Cardiac muscle cell (in vitro differentiated cells and primary cell): ENCODE measurements at places on chromosomes 16 and 17.
A peak's percentile ranks its signal among the peaks of the same experiment; 100 is the strongest.

DNA sequence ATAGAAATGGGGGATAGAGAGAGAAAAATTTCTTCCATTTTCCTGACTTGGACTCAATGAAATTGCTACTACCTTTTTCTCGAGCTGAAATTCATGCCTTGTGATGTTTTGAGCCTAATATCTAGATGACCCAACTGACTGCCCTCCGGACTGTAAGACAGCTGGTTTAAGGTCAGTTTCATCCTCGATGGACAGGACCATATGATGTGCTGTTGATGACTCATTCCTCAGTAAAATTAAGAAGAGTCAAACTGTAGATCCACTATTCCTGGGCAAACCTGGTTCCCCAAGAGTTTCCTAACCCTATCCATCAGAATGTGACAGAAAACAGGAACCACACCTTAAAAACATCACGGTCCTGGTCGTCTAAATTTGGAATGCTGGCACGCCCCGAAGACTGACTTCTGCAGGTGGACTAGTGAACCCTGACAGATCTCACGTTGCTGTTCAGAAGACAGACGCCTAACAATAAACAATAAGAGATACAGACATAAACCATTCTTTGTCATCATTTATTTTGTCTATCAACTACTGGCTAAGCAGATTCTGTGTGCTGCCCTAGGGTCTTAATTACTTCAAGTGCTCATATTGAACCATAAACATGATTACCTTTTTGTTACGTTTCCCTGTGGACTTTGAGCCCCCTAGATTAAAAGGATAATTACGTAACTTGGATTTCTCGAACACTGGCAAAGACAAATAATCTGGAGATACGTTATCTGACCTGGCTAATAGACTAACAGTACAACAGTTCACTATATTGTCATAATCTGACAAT lies 45.1 kb upstream of the NOS2 start:
- no peaks in the 10 kb centered on the region for H3K36me3 ChIP-seq
- no peak overlapping the region for H3K4me3 ChIP-seq
- H3K27ac ChIP-seq: no peak overlapping the region
- no peaks in the 10 kb centered on the region for H3K4me1 ChIP-seq
- no peaks in the 10 kb centered on the region for H3K27me3 ChIP-seq
- no peak for DNase-seq

DNA sequence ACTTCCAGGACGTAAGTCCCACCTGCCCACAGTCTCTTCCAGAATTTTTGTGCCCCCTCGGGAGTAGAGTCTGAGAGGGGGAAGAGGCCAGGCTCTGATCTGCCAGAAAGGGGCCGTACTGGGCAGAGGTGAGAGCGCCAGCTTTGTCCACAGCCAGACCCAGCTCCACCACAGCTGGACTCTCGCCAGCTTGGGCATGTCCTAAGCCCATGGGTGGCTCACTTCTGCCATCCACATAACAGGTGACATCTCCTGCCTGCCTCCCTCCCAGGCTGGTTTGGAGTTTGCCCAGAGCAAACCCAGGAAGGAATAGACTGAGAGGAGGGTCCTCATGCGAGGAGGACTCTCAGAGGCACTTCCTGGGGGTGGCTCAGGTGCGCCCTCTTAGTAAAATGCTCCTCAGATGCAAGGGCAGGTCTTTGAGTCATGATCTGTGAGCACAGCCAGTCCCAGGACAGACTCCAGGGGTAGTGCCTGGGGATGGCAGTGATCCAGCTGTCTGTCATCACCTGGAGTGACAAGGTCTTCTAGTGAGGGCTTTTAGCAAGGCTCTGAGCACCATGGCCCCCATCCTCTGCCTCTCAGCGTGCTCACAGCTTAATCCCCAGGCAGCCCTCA lies 89.2 kb downstream of the AMFR start:
- H3K36me3 ChIP-seq: no peaks in the 10 kb centered on the region
- no peak overlapping the region for H3K27ac ChIP-seq
- no peak overlapping the region for H3K4me3 ChIP-seq
- DNase-seq: peak; percentile 4
- peaks cover 11% of the 10 kb centered on the region for H3K4me1 ChIP-seq

DNA sequence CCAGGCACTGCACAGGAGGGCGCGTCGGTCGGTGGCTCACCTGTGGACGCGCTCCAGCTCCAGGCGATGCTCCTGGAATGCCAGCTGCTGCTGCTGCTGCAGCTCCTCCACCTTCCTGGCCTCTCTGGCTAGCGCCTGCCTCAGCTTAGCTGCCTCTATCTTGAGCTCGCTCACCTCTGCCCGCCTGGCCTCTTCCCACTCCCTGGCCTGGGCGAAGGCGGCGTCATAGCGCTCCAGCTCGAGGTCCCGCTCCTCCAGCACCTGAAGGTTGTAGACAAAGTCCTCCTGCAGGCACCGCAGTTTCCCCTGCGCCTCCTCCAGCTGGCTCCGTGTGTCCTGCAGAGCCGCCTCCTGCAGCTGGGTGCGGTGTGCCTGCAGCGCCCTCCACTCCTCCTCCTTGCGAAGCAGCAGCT lies 11.1 kb downstream of the CCDC57 start:
- DNase-seq: no peak
- no peaks in the 10 kb centered on the region for H3K4me1 ChIP-seq
- no peaks in the 10 kb centered on the region for H3K27me3 ChIP-seq
- H3K4me3 ChIP-seq: no peak overlapping the region

GRCh38 chr17:39694593-39694992 lies 5.3 kb upstream of the ERBB2 start:
- peaks cover 23% of the 10 kb centered on the region for H3K4me1 ChIP-seq
- H3K4me3 ChIP-seq: no peak overlapping the region
- DNase-seq: no peak

DNA sequence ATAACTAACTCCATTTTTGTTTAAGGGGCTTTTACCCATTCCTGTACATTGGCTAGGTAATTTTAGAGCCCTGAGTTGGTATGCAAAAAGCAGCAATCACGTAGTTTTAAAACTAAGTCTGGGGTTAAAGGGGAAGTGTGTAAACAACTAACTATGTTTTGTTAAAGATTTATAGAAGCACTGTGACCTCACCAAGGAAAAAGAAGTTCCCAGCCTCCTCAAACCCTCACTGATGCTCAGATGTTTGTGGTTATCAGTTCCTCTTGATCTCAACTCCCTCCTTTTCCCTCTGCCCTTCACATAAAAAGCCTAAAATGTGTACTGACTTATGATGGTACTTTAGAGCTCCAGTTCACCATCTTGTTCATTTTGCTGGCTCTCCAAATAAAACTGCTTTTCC lies 119.9 kb upstream of the IRX6 start:
- no peak overlapping the region for H3K27ac ChIP-seq
- DNase-seq: no peak
- no peaks in the 10 kb centered on the region for H3K4me1 ChIP-seq
- peaks cover 9% of the 10 kb centered on the region for H3K27me3 ChIP-seq
- H3K4me3 ChIP-seq: no peak overlapping the region

- DNase-seq: no peak
- H3K27ac ChIP-seq: no peak overlapping the region
- peaks cover 24% of the 10 kb centered on the region for H3K27me3 ChIP-seq
Measured at GRCh38 chr17:66840061-66840460, 5.1 kb downstream of the CACNG5 start.

DNA sequence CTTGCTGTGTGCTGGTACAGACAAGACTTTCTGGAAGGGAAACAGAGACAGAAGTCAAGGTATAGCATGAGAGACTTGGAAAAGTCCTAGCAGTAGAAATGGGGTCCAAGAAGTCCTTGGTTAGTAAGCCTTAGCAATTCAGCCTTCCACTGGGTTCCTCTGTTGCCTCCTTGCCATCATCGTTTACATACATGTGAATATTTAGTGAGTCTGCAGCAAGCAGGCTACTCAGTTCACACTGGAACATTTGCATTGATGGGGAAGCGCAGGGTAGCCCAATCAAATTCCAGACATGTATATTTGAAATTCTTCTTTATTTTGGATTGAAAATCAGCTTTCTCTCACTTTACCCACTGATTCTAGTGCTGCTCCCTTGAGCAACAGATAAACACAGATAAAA lies 27.1 kb downstream of the LIMD2 start:
- H3K36me3 ChIP-seq: peaks cover 4% of the 10 kb centered on the region
- peaks cover 18% of the 10 kb centered on the region for H3K4me1 ChIP-seq
- H3K27me3 ChIP-seq: no peaks in the 10 kb centered on the region
- DNase-seq: no peak
- no peak overlapping the region for H3K4me3 ChIP-seq

DNA sequence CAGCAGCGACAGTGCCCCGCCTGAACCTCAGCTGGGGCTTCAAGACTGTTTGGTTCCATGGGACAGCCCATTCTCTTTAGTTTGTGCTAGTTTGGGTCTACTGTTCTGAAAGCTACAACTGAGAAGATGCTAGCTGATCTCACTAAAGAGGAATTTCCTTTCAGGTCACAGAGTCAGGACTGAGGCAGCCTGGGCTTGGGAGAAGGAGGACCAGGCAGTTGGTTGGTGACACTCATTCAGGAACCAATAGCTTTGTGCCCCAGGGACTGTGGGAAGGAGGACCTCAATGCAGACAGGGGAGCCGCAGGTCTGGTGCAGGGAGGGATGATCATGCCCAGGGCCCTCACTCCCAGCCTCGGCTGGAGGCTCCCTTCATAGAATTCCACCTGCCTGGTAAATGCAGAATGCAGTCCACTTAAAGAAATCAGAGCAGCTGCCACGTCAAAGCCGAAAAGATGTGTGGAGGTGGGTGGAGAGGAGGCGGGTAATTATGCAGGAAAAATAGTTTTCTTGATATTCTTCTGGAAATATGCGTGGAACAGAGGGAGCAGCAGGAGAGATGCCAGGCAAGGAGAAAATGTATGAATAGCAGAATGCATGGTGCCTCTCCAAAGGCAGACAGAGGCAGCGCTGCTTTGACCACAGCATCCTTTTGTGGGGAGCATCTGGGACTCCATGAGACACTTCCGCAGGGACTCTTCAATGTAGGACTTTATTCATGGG lies 32.6 kb upstream of the ZFP90 start:
- peaks cover 28% of the 10 kb centered on the region for H3K27me3 ChIP-seq
- H3K27ac ChIP-seq: no peak overlapping the region
- H3K4me1 ChIP-seq: no peaks in the 10 kb centered on the region
- DNase-seq: no peak

DNA sequence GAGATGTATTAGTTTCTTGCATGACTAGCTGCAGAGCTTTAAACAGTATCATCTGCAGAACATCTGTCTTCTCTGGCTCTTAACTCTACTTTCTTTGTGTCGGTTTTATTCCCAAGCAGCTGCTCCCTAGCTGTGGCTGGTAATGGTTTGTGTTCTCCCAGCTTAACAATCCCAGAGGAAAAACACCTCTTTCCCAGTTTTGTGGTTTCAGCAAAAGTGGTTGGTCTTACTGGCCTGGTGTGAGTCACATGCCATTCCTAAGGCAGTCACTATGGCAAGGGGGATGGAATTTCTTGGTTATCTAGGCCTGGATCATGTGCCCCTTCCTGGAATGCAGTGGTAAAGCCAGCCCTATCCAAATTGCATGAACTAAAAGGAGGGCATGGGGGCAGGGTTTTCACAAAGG lies 27.5 kb downstream of the OMG start:
- no peak overlapping the region for H3K4me3 ChIP-seq
- peak; percentile 59 for DNase-seq
- H3K36me3 ChIP-seq: peaks cover 31% of the 10 kb centered on the region

DNA sequence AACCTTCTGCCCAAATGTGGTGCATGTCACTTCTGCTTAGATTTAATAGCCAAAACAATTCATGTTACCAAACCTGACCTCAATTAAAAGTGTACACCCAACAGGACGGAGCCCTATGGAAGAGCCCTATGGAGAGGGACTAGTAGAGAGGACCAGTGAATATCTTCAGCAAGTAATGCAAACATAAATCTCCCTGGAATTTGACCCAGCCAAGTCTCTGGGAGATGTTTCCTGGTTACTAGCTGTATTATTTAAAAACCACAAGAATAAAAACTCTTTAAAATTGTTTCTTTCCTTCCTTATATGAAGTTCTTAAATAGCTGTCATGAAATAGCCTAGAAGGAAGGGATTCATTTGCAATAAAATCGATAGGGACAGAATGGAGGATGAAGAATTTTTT lies 255.8 kb downstream of the CDH11 start:
- no peak overlapping the region for H3K27ac ChIP-seq
- no peaks in the 10 kb centered on the region for H3K36me3 ChIP-seq
- no peak overlapping the region for H3K4me3 ChIP-seq

GRCh38 chr17:34252444-34253138 lies 2.5 kb upstream of the CCL2 start:
- H3K4me1 ChIP-seq: peaks cover 4% of the 10 kb centered on the region
- peak; percentile 97 for DNase-seq
- no peaks in the 10 kb centered on the region for H3K27me3 ChIP-seq
- no peaks in the 10 kb centered on the region for H3K36me3 ChIP-seq
- H3K27ac ChIP-seq: no peak overlapping the region

- no peak overlapping the region for H3K4me3 ChIP-seq
- peak overlapping the region; percentile 63 for H3K27ac ChIP-seq
- no peak for DNase-seq
Measured at GRCh38 chr17:80781807-80782277, 209.8 kb upstream of the CHMP6 start.

GRCh38 chr16:79229361-79229760 lies 371.2 kb downstream of the MAF start:
- H3K27me3 ChIP-seq: no peaks in the 10 kb centered on the region
- H3K4me3 ChIP-seq: no peak overlapping the region
- no peak overlapping the region for H3K27ac ChIP-seq
- H3K4me1 ChIP-seq: no peaks in the 10 kb centered on the region

DNA sequence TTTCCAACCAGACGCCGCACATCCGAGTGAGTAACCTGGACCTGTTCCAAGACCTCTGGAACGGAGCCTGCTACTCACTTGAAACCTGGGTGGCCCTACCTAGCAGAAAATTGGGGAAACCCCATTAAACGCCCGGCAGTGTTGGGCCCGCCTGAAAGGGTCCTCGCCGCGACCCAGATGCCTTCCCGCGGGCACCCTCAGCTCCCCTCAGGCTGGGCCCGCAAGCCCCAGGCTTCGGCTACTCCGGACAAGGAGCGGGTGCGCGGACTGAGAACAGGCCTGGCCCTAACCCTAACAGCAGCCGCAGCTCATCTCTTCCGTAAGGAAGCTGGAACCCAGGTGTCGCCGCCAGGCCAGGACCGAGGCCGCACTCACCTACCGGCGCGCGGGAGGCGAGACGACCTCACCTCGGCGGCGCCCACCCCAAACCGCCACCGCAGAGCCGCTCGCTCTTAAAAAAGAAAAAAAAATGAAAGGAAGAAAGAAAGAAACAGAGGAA lies 344 bp downstream of the PSME3IP1 start:
- peak; percentile 45 for DNase-seq
- no peaks in the 10 kb centered on the region for H3K36me3 ChIP-seq
- no peaks in the 10 kb centered on the region for H3K27me3 ChIP-seq
- H3K27ac ChIP-seq: peak overlapping the region; percentile 73

GRCh38 chr17:29930409-29931010 lies 482 bp upstream of the SSH2 start:
- no peaks in the 10 kb centered on the region for H3K36me3 ChIP-seq
- DNase-seq: peak; percentile 44
- peaks cover 28% of the 10 kb centered on the region for H3K4me1 ChIP-seq
- H3K4me3 ChIP-seq: peak overlapping the region; percentile 64
- H3K27me3 ChIP-seq: no peaks in the 10 kb centered on the region
